ENCODE measurements at places on chromosomes 3 and 15.

GRCh38 chr15:69410248-69410874 lies 3.8 kb upstream of the KIF23 start:
- DNase-seq, result no peak

DNA sequence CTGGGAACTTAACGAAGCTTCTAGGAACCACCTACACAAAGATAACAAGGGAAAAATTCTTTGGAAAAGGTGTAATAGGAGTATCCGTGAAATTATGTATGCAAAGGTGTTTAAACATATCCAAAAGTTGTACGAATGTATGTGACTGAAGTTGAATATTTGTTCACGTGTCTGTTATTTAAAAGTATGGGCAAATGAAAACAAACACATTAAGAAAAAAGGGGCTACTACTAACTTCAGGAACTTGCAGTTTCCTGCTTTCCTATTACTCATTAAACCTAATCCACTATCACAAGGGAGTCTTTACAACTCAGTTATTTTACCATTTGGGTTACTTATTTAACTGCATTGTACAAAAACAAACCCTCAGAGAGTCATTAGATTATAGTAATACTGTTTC lies 33.9 kb upstream of the GRAMD1C start:
- DNase-seq, result no peak

DNA sequence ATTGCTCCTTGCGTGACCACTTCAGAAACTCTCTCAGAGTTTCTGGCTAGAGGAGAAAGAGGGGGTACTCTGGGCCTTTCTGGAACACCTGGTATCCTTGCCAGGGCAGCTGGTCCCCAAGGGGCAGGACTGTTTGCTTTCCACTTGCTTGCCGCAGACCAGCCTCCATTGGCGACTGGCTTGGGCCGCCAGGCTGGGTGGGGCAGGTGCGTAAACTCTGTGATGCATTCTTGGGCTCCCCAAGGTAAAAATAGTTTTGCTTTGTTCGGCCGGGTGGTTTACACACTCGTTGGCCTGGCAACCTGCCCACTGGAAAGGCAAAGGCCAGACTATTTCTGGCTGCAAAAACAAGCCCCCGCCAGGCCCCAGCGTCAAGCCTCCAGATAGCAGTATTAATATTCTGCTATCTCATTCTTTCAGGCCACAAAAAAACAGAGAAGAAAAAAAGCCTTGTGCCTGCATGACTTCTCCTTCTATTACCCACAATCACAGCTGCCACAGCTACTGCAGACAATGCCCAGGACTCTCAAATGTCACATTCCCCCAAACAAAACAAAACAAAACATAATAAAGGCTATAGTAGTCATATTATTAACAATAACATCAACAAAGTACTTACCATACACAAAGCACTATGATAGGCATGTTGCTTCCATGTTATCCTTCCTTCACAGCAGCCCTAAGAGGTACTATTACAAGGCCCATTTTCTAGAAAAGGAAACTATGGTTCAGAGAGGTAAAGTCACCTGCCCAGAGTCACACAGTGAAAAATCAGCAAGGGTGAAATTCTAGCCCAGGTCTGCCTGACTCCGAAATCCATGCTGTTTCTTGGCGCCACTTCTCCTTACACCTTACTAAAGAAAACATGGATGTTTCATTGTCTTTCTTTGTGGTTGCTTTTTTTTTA lies 14.0 kb upstream of the SSUH2 start:
- no peak for DNase-seq

DNA sequence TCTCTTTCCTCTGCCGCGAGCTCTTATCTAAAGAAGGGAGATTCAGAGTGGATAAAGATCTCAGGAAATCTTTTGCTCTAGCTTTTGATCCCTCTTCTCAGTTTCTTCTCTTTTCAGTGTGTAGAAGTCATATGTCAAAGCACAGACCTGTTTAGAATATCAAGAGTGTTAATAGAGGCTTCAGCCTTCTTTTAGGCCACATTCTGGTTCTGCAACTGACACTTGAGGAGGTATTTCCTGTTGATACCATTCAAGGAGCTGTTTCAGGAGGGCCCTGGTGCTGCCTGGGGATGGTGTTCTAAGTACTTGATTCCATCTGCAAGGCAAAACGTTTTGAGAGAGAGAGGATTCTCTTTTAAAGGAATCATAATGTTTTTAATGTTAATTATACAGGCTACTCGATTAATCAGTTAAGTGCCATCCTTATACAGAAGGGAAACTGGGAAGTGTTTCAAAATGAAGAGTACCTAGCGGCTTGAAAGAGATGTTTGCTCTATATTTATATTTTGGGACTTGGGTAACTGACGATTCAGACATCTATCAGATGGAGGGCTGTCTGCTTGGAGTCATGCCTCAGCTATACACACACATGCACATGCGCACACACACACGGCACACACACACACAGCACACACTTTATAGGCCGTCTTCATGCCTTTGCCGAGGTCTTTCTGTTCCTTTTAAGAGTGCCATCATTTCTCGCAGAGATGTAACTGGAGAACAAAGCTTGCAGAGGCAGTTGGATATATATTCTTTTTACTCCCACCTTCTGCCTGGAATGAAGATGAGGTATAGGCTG lies 313.9 kb downstream of the PTPRG start:
- DNase-seq, result no peak

DNA sequence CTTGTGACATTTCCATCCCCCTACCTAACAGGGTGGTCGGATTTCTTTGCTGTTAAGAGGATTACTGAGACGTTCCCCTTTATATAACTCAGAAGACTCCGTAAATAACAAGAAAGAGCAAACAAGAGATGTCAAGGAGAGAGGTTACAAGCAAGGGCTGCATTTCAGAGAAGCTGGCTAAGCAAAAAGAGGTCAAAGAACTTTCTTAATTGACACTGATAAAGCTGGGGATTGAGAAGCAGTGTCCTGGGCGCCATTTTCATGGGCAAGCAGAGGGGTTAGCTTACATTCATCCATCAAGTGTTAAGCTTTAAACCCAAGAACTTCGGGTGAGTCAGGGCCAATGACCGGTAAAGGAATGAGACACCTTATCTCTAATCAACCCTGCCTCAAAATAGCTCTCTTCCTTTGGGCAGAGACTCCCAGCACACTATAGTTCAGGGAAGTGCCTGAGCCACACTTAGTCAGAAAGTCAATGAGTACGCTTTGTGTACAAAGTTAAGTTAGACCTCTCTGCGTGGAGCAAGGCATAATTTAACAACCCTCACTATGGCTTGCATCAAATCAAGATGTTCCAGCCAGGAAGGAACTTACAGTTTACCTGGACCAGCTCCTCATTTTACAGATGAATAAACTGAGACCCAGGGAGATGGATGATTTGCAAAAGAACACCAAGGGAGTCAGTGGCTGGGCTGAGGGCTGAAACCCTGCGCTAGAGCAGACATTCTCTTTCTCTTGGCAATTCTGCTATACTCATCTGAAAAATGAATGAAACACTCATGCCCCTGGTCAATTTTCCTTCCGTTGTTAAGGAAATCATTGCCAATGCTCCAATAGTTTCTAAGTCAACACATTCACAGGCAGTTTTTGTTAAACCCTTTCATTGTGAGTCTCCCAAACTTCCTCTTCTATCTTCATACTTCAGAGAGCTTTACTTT lies 44.6 kb downstream of the CCNL1 start:
- DNase-seq, result no peak

DNA sequence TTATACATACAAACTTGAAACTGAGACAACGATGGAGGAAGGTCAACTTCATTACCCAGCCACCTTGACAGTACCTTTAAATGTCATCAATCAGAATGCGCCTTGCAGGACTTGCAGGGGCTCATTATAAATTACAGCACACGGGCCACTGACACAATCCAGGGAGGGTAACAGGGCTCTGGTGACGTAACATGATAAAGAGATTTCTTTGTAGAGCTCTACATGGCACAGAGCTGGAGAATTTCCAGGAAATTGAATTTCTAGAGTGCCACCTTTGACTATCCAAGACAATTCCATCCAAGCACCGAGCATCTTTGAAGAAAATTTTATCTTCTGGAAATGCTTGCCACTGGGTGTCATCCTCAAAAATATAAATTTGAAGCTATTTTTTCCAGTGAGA lies 486.0 kb downstream of the FOXP1 start:
- DNase-seq, result no peak

GRCh38 chr3:4824926-4825325 lies 154.3 kb upstream of the BHLHE40 start:
- DNase-seq, result no peak

DNA sequence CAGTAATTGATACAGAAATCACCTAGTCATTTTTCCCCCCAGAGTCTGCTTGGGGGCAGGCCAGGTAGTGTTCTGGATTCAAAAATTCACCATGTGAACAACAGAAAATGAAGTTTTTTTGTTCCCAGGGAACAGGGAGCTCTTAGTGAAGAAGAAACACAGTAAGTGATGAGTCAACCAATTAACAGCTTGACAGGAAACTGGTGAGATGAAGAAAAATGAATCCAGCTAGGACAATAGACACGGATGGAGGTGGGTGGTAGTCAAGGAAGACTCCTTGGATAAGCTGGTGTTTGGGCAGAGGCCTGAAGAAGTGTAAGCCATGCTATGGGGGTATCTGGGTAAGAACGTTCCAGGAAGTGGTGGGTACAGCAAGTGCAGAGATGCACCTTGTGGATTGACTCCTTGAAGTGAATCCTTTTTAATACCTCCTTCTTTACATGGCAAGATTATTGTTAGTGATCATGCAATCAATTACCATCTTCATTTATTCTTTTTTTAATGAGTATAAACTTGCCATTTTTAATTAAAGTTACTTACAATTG lies 339.9 kb upstream of the RGMA start:
- no peak for DNase-seq

- DNase-seq, result no peak
Measured at GRCh38 chr3:182814419-182815062, 21.2 kb downstream of the ATP11B start.

DNA sequence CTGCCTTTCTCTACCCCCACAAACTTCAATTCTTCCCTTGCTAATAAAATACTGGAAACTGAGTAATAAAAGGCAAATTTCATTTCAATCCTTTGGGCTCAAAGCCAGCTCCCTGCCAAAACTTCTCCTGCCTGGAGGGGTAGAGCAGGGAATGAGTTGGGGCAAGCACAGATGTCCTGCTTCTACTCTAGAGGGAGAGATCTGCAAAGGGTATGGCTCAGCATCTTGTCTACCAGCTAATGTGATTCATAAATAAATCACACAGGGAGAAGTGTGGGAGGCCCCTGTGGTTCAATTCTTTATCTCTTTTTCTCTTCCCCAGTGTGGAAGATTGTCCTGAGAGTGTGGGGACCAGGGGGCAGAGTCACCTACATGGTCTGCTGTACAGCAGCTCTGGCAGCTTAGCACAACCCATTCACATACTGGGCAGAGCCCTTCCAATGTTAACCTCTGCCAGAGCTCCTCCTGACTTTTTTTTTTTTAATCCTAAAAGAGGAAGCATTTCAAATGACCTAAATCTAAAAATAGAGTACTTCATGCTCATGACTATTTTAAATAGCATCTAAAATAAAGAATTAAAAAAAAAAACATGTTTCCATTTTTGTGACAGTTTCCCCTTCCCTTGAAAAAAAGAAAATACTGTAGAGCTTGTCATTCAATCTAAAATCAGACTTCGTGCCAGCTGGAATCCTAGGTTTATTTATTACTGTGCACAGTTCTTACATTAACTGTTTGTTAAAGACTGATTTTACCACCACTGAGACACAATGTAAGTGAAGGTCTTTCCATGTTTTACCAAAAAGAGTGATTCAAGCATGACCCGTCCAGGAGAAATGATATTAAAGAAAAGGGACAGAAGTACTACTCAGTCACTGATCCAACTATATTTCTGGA lies 1083.7 kb upstream of the CFAP20DC start:
- DNase-seq, result no peak

GRCh38 chr15:58530056-58530590 lies 98.3 kb downstream of the LIPC start:
- no peak for DNase-seq

DNA sequence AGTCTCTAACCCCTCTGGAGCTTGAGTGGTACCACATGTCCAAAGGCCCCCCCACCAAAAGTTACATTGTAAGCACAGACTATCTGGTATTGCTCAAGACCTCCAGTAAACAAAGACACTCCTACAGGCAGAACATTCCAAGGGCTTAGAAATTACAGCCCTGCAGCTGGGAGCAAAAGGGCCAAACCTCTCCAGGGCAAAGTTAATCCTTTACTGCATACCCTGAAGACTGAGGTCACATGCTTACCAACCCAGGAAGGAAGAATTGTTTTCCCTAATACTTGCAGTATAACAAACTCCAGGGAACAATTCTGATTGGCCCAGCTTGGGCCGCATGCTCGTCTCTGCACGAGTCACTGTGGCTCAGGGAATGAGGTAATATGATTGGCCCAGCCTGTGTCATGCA lies 266.1 kb upstream of the NR2F2 start:
- no peak for DNase-seq

DNA sequence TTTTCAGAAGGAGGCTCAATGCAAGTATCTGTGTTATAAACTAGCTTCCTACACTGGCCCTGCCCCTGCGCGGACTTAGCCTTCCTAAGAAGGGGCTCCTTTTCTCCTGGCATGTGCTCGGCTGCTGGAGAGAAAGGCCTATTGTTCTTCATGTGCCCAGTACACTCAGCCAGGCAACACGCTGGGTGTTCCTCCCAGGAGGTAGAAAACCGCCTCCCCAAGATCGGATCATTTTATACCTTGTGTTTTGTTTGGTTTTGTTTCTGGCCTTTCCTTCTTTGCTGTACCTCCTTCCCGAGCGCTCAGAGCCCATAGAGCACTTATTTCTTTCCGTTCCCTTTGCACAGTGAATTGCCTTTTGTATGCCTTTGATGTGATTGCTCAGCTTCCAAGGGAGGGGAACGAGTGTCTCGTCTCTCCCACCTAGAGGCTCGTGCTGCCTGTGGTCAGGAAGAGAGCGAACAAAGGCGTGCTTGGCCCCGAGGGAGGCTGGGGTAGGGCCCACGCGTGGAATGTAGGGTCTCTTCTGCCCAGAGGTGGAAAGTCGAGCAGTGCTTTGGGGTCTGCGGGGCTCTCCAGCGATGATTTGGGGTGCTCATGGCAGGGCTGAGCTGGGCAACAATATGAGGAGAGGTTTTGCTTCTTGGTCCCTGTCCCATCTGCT lies 30.0 kb downstream of the CCNL1 start:
- DNase-seq, result no peak

DNA sequence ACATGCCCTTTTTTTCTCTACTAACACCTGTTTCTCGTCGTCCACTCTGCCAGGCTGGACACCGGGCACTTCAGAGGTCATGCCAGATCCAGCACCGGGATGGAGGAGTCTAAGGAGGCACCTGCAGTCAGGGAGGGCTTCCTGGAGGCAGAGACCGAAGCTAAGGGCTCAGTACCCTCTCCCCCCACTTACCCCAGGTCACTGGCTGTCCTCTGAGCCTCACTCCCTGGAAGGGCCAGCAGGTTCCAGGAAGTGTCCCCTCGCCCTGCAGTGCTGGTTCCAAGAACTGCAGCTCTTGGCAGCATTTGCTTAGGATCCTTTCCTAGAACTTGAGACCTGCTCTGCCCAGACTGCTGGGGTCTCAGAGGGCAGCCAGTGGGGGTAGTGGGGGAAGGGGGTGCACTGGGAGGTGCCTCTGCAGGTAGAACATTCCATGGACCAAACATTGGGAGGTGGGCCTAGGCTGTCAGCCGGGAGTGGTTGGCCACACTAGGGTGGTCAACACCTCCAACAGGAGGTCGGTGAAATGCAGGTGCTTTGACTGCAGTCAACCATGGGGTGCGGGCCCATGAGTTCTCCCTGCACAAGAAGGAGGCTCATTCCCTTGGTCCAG lies 11.3 kb downstream of the CISH start:
- DNase-seq, result no peak
